T-helper 2 cell (primary cell): ENCODE measurements at places on chromosomes 5 and 9.

GRCh38 chr5:97420646-97421045, 237.6 kb upstream of the RIOK2 start:
- DNase-seq, result no peak

- no peak for DNase-seq
Observed at GRCh38 chr5:148978370-148979082, 84.3 kb downstream of the SH3TC2 start.

DNA sequence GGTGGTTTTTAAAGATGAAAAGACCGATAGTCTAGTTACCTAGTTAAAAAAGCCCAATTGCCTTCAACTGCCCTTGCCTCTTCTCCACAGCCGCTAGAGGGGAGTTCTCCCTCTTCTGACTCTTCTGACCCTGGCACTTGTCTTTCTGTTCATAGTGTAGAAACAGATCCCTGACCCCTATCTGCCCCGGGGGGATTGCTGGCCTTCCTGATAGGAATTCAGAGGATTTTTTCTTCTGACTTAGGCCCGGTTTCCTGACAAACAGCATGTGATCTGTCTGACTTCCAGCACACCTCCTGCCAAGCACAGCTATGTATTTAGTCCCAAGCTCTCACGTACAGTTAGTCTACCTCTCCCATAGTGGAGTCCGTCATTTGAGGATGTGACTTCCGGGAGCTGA, 5.0 kb upstream of the TMEM268 start:
- no peak for DNase-seq

GRCh38 chr5:11248966-11249365, 487.9 kb upstream of the DAP start:
- DNase-seq, result no peak

GRCh38 chr5:93407454-93407853, 173.6 kb downstream of the NR2F1-AS1 start:
- DNase-seq, result no peak

GRCh38 chr5:112289465-112289864, 129.6 kb downstream of the EPB41L4A start:
- DNase-seq, result no peak

DNA sequence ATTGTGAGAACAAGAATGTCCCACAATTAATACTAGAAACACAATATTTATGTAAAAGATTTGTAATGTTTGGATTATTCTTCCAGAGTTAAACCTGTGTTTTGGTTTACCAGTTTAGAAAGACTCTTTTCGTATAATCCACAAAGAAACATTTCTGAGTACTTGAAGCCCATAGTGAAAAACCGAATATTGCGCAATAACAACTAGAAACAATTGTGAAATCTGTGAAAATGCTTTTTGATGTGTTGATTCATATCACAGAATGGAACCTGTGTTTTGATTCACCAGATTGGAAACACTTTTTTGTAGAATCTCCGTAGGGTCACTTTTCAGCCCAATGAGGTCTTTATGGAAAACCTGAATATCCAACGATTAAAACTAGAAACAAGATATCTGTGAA, 386.2 kb downstream of the PRDM9 start:
- DNase-seq, result no peak

DNA sequence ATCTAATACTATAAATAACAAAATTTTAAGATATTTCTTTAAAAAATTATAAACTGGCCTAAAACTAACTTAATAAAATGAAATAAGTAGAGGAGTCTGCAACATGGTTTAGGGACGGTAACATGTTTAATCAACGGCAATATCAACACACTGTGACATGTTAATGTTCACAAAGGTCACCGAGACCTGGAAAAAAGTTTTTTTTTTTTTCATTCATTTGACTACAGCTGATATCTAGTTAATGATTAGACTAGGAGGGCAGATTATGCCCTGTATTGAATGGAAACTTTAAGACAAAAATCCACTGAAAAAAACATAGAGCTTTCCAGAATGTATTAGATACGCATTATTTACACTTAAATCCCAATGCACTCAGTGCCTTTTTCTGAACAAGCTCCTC, 67.0 kb upstream of the CDK5RAP2 start:
- DNase-seq, result no peak

DNA sequence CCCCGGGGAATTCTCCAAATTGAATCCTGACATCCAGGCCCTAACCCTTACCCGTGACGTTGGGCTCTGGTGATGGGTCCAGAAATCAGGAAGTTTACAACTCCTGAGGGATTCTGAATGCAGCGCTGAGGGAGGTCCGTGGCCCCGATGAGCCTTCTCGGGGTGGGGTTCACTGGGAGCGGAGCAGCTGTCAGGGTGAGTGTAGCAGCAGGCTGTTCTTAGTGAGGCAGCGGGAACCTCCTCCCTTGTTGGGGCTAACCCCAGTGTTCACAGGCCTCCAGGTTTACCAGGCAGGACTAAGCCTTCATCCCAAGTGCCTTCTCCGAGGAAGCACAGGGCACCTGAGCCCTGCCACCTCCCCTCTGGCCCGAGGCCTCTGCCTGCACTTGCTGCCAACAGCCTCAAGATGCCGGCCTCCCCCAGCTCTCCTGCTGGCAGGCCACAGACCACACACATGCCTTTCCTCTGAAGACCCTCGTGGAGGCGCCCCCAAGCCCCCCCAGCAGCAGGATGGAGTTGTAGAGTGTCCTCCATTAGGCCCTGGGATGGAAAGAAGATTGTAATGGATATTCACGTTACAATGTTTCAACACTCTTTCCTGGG, 7.3 kb upstream of the ADAMTS16 start:
- no peak for DNase-seq

DNA sequence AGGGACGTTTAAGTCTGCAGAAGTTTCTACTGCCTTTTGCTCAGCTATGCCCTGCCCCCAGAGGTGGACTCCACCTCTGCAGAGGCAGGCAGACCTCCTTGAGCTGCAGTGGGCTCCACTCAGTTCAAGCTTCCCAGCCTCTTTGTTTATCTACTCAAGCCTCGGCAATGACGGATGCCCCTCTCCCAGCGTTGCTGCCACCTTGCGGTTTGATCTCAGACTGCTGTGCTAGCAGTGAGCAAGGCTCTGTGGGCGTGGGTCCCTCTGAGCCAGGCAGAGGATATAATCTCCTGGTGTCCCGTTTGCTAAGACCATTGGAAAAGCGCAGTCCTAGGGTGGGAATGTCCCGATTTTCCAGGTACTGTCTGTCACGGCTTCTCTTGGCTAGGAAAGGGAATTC, 2188.5 kb upstream of the WWC1 start:
- no peak for DNase-seq

DNA sequence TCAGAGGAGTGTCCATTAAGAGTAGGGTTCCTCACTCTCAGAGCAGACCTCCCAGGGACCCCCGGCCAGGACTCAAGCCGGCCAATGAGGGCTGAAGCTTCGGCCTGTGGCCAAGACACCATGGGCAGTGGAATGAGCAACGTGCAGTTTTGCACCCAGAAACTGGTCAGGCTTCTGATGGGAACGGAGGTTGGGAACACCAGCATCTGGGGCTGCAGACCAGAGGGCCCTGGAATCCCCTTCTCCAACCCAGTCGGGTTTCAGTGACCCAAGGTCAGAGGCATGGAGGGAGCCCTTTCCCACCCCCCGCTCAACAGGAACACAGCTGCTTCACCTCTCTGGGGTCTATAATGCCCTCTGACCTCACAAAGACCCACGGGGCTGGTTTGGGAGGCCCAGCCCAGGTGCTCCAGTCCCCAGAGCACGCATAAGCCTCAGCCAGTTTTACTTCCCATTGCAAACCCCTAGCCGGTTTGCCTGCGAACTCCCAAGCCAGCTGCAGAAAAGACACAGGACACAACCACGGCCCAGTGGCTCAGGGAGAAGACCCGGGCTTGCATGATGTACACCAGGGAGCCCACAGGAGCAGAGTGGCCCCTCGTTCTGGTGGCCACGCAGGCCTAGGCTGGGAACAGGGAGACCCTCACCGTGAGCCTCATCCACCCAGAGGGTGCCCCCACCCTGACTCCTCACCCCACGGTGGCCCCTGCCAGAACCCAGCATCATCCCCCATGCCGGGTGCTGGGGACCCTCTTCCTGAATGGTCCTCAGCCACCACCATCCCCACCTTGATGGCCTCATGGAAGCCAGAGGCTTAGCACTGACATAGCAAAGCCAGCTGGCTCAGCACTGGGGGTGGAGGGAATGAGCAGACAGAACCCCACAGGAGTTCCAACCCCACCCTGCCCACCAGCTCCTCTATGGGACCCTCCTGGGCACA, 30.6 kb downstream of the VAV2 start:
- no peak for DNase-seq

DNA sequence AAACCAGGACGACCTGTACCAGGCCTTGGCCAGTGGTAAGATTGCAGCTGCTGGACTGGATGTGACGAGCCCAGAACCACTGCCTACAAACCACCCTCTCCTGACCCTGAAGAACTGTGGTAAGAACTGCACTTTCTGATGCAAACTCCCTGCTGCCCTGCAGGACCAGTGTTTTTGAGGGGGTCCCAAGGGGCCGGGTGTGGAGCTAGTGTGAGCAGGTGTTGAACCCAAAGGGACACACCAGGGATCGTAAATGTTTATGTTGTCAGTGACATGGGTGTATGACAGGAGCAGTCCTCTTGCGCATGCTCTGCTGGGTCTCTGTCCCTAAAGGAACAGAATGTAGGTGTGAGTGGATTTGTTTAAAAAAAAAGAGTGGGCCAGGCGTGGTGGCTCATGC, 9.5 kb downstream of the GRHPR start:
- no peak for DNase-seq

GRCh38 chr5:38615981-38616451, 59.6 kb upstream of the LIFR start:
- no peak for DNase-seq

DNA sequence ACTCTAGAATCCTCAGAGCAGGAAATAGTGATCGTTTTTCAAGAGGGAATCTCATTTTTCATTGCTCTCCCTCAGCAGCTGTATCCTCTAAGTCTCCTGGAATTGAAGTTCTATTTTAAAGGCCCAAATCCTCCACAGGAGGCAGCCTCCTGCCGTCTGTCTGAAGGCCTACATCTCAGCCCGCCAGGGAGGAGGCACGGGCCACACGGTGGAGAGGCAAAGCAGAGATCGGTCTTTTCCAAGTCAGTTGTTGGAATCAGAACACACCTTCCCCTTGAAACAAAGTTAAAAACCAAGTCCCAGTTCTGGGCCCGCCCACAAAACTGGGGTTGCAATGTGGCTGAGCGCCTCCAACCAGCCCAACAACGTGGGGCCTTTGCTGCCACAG, 68.7 kb downstream of the RAPGEF1 start:
- no peak for DNase-seq

GRCh38 chr5:21774801-21775200, 1078.3 kb downstream of the CDH12 start:
- DNase-seq, result no peak

GRCh38 chr9:124479371-124479770, 27.8 kb downstream of the NR5A1 start:
- no peak for DNase-seq

DNA sequence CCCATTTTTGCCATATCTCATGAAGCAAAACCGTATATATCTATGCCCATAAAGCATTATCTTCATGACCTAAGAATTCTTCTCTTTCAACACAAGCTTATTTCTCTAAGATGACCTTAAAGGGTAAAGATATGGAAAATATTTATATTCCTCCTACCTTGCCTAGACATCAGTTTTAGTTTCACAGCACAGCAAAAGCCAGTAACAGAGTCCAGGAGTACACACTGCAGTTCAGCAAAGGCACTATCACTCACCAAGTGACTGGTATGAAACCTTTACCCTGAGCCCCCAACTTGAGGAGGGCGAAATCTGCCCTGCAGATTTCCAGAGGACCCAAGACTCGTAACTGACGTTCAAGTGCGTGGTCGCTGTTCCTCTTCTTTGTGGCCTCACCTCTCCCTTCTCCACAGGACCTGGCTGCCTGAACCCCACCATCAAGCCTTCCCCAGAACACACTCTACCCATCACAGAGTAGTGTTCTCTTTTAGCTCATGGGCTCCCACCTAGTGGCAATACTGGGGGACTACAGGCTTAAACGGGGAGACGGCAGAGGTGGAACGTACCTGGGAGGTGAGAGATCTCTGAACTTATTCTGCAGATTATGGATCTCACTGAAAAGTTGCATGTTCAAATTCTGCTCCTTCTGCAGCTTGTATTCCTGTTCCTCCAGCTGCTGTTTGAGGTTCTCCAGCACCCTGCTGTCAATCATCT, 141.0 kb downstream of the CDK5RAP2 start:
- no peak for DNase-seq

DNA sequence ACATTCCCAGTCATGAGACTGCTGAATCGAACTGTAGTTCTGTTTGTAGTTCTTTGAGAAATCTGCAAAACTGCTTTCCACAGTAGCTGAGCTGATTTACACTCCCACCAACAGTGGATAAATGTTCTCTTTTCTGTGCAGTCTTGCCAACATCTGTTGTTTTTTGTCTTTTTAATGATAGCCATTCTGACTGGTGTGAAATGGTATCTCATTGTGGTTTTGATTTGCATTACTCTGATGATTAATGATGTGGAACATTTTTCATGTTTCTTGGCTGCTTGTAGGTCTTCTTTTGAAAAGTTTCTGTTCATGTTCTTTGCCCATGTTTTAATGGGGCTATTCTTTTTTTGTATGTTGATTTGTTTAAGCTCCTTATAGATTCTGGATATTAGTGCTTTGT, 187.3 kb upstream of the TLE4 start:
- DNase-seq, result no peak

DNA sequence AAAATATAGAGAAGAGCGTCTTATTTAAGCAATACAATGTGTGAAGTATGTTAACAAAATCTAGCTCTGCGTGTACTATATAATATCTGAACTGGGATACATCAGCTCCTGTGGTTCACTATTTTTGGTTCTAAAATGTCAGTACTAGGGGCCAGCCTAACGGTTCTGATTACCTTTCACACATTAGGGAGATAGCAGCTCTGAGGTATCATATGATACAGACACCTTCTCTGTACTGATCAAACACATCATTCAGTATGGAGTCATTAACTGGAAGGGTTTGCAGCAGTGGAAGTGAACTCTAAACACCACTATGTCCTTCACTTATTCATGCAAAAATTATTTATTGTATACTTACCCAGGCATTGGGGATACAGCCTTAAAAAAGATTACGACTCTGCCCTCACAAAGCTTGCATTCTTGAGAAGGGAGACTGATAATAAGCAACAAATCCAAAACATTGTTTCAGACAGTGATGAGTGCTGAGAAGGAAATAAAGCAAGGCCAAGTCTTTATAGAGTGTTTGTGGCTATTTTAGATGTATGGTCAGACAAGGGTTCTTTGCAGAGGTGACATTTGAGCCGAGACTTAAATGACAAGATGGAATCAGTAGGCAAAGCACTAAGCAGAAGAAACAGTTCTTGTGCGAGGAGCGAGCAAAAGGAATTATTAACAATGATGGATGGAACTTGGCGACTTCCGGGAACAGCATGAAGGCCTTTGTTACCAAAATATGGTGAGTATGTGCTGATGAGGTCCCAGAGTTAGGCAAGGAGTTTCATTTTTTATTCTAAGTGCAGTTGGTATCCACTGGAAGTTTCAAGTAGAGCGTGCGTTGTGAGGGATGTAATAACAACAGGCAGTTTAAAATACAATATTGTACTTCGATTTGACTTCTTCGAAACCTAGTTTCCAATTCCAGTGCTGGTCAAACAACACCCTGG, 1.8 kb upstream of the LNPEP start:
- no peak for DNase-seq

DNA sequence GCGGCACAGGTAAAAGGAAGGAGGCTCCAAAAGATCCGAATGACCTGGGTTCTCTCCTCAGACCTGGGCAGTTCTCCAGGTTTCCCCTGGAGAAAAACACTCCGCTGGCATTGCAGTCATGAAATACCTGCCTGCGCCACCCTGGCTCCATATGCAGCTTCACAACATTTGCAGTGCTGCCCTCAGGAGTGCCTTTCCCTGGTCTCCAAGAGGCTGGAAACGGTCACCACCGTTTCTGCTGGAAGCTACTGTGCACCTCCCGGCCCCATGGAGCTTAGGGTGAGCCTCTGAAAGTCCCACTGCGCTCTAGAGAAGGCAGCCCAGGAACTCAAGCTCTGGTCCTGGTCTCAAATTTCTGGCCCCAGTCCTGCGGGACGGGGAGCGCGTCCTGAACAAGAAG, 670 bp downstream of the UGT3A1 start:
- no peak for DNase-seq
